Neural progenitor cell (in vitro differentiated cells): ENCODE measurements at places on chromosomes 5 and 9.

GRCh38 chr9:131478421-131478868 lies 24.3 kb upstream of the POMT1 start:
- no peak overlapping the region for H3K4me3 ChIP-seq
- H3K36me3 ChIP-seq, result peaks cover 17% of the 10 kb centered on the region
- peak; percentile 81 for DNase-seq
- no peaks in the 10 kb centered on the region for H3K4me1 ChIP-seq
- no peaks in the 10 kb centered on the region for H3K27me3 ChIP-seq
- H3K27ac ChIP-seq, result no peak overlapping the region

GRCh38 chr9:20373263-20373662 lies 249.0 kb downstream of the MLLT3 start:
- H3K4me1 ChIP-seq, result no peaks in the 10 kb centered on the region
- H3K36me3 ChIP-seq, result no peaks in the 10 kb centered on the region
- no peak overlapping the region for H3K27ac ChIP-seq
- H3K27me3 ChIP-seq, result no peaks in the 10 kb centered on the region
- H3K4me3 ChIP-seq, result no peak overlapping the region

DNA sequence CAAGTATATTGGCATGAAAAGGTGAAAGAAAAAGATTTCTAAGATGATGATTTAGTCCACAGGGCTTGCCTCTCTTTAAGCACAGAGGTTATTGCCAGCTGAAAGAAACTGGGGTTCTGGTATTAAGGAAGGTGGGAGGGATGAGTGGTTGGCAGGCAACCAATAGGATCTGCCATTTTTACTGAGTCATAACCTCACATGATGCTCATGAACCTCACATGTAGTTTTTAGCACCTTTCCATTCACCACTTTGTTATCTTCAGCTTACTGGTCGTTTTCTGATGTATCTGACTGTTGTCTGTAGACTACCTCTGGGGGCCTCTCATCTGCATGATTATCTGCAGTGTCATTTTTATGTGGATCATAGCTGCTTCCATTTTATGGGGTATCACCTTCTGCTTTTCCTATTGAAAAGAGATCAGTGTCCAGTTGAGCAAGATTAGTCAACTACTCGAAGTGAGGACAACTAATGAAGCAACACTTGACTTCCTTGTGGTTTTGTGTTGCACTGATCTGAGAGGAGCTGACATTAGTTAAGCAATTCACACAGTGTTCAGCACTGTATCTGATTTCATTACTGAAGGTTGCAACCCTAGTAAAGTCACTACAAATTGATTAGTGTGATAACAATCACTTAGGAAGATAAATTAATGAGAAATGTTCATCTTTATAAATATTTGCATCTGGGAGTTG lies 186.3 kb downstream of the SGCD start:
- no peak overlapping the region for H3K4me3 ChIP-seq
- H3K27me3 ChIP-seq, result no peaks in the 10 kb centered on the region
- no peaks in the 10 kb centered on the region for H3K36me3 ChIP-seq
- H3K4me1 ChIP-seq, result no peaks in the 10 kb centered on the region
- no peak for DNase-seq

GRCh38 chr5:101535626-101536025 lies 632.5 kb upstream of the ST8SIA4 start:
- DNase-seq, result no peak
- H3K27ac ChIP-seq, result no peak overlapping the region
- H3K27me3 ChIP-seq, result no peaks in the 10 kb centered on the region
- no peaks in the 10 kb centered on the region for H3K4me1 ChIP-seq

- H3K4me1 ChIP-seq, result peaks cover 14% of the 10 kb centered on the region
- no peak overlapping the region for H3K4me3 ChIP-seq
- no peaks in the 10 kb centered on the region for H3K27me3 ChIP-seq
- no peaks in the 10 kb centered on the region for H3K36me3 ChIP-seq
- no peak overlapping the region for H3K27ac ChIP-seq
These were observed 52.8 kb upstream of the RPL26L1 start for GRCh38 chr5:172906436-172906835.

DNA sequence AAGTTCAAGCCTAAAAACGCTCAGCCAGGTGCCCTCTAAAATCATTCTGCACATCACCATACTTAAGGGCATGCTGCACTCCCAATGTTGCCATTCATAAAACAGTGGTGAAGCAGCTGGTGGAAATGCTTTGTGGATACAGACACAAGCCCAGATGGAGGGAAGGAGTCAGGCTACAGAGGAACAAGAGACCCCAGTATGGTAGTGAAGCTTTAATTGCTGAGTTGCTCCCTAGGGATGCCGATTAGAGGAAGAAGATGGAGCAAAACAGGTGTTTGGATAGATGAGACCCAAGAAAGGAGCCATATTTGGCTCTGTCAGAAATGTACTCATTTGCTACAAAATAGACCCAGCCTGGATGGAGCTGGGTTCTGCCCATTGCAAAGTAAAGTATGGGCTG lies 230.5 kb downstream of the NSG2 start:
- no peak overlapping the region for H3K4me3 ChIP-seq
- H3K27ac ChIP-seq, result no peak overlapping the region
- no peak for DNase-seq
- H3K27me3 ChIP-seq, result no peaks in the 10 kb centered on the region

DNA sequence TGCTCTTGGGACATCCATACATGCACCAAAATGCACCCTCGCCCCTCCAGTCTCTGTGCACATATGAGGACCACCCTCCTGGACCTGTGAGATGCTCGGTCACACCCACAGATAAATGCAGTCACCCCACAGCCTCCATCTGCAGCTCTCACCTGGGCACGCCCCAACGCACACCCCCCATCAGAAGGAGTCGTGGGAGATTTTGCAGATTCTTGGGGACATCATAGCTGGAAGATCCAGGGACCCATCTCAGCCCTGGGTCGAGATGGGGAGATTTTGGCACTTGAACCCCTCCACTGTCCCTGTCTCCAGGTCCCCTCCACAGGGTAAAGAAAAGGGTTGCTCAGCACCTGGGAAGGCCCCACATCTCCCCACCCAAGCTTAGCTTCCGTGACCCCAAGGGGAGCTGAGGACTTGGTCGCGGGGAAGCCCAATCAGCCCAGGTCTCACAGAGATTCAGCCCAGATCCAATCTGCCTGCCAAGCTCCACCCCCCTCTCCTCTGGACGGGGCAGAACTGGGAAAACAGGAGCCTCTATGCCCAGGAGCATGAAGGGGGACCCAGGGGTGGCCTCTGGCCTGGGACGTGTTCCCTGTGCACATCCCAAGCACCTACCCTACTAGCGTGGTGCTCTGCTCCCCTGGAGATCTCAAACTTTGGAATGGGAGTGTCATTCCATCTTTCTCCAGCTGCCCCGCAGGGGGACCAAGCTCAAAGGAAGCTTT lies 89.2 kb upstream of the LMX1B start:
- no peak for DNase-seq
- no peak overlapping the region for H3K4me3 ChIP-seq
- no peaks in the 10 kb centered on the region for H3K36me3 ChIP-seq
- no peak overlapping the region for H3K27ac ChIP-seq
- peaks cover 32% of the 10 kb centered on the region for H3K4me1 ChIP-seq
- H3K27me3 ChIP-seq, result peaks cover 3% of the 10 kb centered on the region

DNA sequence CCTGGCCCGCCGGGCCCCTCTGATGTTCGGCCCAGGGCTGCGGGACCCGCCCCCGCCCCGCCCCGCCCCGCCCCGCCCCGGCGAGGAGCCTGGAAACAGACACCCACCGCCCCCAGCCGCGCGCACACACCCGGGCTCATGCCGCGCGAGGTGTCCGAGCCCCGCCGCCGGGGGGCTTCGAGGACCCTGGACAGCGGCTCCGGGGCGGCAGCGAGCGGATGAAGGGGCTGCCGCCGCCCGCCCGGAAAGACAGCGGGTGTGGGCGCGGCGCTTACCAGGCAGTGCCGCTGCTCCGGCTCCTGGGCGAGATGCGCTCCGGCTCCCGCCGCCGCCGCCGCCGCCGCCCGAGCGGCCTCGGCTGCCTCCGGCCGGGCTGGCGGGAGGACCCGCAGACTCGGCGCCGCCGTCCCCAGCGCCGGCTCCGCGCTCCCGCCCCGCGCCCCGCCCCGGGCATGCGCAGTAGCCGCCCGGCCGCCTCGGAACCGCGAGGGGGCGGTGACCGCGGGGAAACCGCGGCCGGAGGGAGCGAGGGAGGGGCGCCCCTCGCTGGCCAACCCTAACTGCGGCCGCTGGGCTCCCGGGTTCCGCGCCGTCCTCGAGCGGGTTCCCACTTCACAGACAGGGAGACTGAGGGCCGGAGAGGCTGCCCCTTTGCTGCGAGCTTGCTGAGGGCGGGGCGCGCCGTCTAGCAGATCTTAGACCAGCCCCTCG lies at the start of gene GPRIN1:
Gene GPRIN1 (minus strand): TSS at position 433 of the 711 bp plus-strand sequence. CDS start 10,322 bp downstream, outside the sequence.
- peak within 1 kb of the TSS; percentile 53 for H3K4me3 ChIP-seq
- H3K27me3 ChIP-seq, result peaks cover 45% of the 10 kb centered on the region
- H3K27ac ChIP-seq, result no peak within 1 kb of the TSS
- no peaks in the 10 kb centered on the region for H3K4me1 ChIP-seq
- H3K36me3 ChIP-seq, result no peaks in the 10 kb centered on the region

DNA sequence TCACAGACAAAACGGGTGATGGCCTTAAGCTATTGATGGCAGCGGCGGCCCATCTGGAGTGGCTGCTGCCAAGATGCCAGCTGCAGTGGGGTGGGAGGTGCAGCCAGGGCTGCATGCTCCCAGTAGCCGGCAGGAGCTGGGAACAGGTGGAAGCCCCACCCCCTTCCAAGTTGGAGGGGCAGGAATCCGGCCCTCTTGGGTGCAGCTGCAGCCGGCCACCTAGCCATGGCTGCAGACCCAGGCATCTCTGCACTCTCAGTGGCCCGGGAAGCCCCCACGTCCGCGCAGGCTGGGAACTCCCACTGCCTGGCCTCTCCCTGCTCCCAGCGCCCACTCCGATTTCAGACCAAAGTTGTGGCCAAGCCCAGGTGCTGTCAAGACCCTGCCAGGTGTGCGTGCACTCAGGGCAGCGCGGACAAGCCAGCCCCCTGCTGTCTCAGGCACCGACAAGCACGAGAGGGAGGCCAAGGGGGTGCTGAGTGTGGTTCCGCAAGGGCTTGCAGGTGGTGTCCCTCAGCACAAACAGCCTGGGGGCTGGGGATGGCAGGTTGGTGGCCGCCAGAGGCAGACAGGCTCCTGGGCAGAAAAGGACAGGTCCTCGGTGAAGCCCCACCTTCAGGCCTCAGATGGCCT lies 115.1 kb upstream of the TSLP start:
- H3K36me3 ChIP-seq, result no peaks in the 10 kb centered on the region
- H3K4me3 ChIP-seq, result no peak overlapping the region
- H3K4me1 ChIP-seq, result no peaks in the 10 kb centered on the region
- no peak for DNase-seq
- no peaks in the 10 kb centered on the region for H3K27me3 ChIP-seq

GRCh38 chr5:1033606-1034420 lies 25.2 kb downstream of the NKD2 start:
- H3K27ac ChIP-seq, result no peak overlapping the region
- H3K4me3 ChIP-seq, result no peak overlapping the region
- no peaks in the 10 kb centered on the region for H3K27me3 ChIP-seq
